ENCODE measurements at places on chromosomes 3 and 15.

DNA sequence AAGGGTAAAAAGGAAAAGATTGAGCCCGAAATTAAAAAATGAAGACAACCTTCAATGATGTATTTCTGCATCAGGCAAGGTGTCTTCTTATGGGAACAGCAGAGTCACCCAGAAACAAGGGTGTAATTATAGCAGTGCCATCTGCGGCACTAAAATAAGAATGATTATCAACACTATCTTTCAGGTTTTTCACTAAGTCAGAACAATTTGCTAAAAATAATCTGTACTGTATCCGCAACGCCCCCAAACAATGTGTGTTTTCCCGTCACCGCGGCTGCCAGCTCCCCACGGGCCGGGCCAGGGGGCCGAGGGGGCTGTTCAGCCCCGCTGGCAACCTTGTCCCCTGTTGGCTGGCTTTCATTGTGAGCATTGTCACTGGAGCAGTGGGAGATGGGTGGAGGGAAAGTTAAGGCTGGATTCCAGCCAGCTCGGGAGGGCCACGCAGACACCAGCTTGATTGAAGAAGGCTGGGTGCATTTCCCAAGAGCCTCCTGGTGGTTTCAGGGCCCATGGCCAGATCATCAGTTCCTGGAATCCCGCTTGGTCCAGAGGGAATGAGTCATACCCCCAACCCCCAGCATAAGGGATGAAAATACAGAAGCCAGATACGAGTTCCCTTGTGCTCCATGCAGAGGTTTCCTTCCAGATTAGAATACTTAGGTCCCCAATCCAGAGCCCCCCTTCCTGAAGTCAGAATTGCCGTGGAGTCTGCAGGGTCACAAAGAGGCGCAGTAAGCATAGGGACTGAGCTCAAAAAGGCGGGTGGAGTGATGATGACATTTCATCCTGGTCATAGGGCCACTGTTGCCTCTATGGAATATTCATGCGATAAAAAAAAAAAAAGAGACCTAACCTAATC lies 90.2 kb upstream of the KLF13 start:
- peak; percentile 70 for DNase-seq

- DNase-seq: no peak
Measured at GRCh38 chr3:59641169-59641899, 591.5 kb upstream of the CFAP20DC start.

GRCh38 chr3:117887901-117888300 lies 1146.7 kb downstream of the IGSF11 start:
- no peak for DNase-seq

DNA sequence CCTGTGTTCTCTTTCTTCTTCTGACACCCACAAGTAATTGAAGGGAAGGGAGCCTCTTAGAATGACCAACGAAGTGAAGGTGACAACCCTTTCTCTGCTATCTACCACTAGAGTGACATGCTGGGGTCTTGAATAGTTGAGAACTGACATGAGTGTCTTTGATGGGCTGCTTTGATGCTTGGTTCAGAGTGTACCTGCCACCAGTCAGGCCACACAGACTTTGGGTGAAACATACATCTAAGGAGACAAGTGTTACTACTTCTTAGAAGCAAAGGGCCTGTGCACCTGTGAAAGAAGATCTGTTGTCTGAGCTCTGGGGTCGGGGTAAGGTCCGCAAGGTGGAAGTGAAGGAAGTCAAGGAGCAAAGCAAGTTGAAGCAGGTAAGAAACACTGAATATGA lies 1040.7 kb upstream of the CFAP20DC start:
- no peak for DNase-seq

DNA sequence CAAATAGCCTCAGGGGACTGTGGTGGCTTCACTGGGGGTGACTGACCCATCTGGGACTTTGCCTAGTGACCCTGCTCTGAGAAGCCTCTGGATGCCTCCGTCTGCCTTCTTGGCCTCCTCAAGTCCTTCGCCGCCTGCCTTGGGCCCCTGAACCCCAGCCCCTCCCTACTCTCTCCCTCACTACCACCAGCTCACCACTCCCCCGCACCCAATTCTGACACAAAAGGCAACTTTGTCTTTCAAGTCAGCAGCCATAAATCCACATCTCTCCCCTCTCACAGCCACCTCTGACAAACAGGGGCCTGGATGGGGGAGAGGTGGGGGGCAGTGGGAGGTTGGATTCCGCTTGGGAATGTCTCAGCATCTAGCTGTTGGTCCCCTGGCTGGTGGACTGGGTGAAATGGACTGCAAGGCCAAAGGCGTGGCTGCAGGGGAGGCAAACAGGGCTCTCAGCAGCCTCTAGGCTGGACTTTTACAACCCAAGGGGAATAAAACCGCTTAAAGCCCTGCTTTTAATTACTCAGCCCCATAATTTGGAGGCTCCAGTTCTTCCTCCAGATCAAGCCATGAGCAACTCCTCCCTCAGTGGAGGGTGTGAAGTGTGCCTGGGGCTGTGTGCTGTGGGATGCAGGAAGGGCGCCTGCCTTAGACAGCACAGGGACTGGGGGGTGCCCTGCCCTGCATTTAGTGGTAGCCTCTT lies 33.4 kb downstream of the IGDCC3 start:
- no peak for DNase-seq

Measured in dermis blood vessel endothelial cell (primary cell).